ENCODE measurements at places on chromosomes 6 and 20.

GRCh38 chr20:15807271-15807670 is 766.0 kb downstream of the KIF16B start:
- DNase-seq: no peak

DNA sequence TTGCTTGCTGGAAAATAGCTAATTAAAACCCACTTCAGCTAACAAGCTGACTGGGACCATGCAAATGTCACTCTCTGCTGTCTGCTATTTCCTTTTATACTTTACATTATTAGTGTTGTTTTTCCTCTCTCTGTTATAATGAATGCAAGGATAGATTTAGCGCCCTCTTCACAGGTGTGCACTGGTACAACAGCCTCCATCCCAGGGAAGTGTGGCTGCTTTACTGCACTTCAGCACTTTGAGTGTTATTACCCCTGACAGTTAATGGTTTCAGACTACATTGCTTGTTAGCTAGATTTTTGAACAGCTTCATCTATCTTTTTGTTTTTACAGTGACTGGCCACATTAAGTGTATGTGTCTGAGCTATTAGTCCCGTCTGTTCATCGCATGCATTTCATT is 405.7 kb downstream of the RNF144B start:
- DNase-seq: no peak

GRCh38 chr6:109059571-109060021 is 35.0 kb downstream of the SESN1 start:
- no peak for DNase-seq

GRCh38 chr6:144378437-144378836 is 93.3 kb downstream of the UTRN start:
- no peak for DNase-seq

GRCh38 chr6:4772750-4773149 is 3.5 kb upstream of the CDYL start:
- no peak for DNase-seq

DNA sequence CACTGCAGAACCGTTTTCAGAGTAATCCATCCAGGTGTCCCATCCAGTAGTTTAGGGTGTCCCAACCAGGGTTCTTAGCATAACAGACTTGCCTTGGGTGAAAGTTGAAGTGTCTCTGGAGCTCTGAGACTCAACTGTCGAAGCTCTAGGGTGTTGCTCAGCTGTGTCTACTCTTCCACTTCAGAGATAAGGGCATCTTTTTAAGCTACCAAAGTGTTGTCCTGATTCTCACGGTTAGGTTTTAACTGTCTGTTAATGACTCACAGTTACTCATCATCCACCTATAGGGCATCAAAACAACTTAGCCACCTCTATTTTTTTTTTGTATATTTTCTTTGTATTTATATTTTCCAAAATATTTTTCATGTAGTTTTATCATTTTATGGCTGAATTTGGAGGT is 36.9 kb upstream of the TBX18 start:
- no peak for DNase-seq

All from fibroblast of skin of left biceps (primary cell).